ENCODE measurements at places on chromosomes 12 and 14.

DNA sequence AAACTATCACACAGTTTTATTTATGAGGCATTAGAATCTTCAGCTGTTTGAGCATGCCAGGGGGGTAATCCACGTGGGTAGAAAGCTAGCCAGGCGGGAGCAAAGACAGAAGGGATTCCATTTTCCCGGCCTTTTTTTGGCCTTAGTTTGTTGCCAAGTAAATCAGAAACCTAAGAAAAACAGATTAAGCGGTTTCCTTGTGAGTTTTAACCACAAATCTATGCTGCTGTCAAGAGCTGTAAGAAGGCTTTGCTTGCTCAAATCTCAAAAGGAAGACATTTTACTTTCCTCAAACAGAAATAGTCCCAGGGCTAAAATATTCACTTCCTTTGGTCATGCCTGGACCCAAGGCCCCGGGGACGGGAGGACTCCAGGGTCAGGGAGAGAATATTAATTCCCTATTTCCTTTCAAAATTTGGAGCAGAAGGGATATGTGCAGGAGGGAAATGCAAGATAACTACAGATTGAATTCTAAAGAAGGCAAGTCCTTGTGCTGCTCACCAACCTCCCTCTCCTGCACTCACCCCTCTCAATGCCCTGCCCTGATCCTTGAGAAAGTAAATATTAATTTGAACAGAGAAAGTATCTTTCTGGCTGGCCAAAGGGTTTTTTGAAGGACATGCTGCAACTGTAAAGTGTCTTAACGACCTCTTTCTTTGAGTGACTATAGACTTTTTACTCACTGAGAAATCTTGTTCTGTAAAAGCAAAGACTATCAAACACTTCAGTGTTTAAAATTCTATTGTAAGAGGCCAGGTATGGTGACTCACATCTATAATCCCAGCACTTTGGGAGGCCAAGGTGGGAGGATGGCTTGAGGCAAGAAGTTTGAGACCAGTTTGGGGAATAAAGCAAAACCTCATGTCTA, 75.7 kb downstream of the HSD17B6 start:
- DNase-seq: no peak

DNA sequence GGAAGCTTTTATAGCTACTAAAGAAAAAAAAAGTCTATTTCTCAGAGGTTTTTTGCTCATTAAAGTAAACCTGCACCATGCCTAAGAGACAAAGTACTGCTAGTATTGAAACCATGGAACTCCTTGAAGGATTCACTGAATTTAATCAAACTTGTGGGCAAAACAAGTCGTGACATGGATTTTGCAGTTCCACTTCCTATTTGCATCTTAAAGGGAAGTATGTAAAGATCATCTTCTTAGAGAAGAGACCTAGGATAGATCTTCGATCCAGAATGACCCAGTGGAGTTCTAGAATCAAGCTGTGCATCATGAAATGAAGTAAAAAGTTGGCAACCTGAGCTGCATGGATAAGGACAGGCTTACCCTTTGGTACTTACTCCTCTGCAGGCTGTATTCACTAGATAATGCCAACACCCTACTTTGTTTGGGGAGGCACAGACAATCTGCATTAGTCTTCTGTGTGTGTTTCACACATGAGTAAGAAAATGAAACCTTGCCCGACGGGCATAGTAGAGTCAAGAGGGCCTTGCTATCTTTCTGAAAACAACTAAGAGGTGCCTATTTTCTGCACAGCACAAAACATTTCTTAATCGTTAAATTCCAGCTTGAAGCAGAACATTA, 1.9 kb downstream of the GNG2 start:
- no peak for DNase-seq

GRCh38 chr14:32920696-32921276, 17.9 kb upstream of the NPAS3 start:
- DNase-seq: no peak

- no peak for DNase-seq
These were observed 24.3 kb downstream of the DDX24 start for GRCh38 chr14:94056579-94057308.

DNA sequence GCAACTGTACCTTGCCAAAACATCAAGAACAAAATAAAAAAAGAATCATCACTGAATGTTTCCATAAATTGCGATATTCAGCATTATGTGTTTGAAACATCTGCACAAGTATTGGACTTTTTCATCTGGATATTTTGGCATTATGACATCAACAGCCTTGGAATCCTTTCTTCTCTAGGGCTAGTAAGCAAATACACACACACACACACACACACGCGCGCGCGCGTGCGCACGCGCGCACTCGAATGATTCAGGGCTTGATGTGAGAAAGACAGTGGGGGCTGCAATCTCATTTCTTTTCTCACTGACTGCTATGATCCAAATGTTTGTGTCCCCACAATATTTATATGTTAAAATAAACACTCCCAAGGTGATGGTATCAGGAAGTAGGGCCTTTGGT, 90.0 kb upstream of the SLC38A4 start:
- no peak for DNase-seq

- DNase-seq: no peak
These were observed 19.7 kb downstream of the HAL start for GRCh38 chr12:95976416-95976832.

GRCh38 chr12:41162461-41162860, 25.7 kb upstream of the PDZRN4 start:
- no peak for DNase-seq

Measured in stimulated activated CD8-positive, alpha-beta memory T cell treated with anti-CD3 and anti-CD28 coated beads, Interleukin-15, amount 100 ng/mL, for 24 hours (primary cell).